HFFc6 (cell line): ENCODE measurements at places on chromosomes 2 and 18.
A peak's percentile ranks its signal among the peaks of the same experiment; 100 is the strongest.

DNA sequence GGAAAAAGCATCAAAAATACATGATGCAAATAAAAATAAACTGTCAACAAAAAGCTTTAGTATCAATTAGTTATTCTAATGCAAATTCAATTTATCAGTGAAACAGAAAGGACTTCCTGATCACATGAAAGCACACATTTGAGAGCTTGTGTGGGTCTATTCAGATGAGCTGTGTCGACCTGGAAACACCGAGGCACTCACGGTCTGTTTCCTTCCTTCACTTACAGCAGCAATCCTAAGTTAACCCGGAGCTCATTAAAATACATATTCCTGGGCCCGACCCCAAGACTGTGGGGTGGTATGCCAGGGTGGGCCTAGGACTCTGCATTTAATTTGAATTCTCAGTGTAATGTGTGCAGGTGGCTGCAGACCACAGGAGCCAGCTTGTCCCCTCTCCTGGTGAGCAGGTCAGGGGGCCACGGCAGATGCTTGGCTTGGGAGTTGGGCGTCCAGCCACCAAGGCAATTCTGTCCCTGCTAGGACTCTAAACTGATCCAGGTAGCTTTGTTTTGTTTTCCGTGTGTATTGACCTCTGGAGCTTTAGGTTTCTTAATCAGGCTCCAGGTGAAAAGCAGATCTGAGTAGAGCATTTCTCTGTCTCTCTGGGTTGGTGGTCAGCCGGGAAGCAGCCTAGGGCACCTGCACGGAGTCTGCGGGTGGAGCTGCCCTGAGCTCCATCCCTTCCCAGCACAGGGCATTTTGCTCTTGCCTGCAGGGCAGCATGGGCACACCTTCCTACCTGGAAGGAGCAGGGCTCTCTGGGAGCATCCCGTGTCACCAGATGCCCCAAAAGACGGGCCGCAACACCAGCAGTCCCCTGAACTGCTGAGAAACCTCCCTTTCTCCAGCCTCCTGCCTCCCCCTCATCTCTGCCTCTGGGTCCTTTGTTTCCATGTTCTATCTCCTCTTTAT lies 9.0 kb downstream of the MBP start:
- peaks cover 29% of the 10 kb centered on the region for H3K4me1 ChIP-seq
- H3K27ac ChIP-seq, result no peak overlapping the region
- peaks cover 2% of the 10 kb centered on the region; the same call in 1 of the 2 replicates for H3K27me3 ChIP-seq
- no peak overlapping the region for H3K4me3 ChIP-seq
- DNase-seq, result no peak

DNA sequence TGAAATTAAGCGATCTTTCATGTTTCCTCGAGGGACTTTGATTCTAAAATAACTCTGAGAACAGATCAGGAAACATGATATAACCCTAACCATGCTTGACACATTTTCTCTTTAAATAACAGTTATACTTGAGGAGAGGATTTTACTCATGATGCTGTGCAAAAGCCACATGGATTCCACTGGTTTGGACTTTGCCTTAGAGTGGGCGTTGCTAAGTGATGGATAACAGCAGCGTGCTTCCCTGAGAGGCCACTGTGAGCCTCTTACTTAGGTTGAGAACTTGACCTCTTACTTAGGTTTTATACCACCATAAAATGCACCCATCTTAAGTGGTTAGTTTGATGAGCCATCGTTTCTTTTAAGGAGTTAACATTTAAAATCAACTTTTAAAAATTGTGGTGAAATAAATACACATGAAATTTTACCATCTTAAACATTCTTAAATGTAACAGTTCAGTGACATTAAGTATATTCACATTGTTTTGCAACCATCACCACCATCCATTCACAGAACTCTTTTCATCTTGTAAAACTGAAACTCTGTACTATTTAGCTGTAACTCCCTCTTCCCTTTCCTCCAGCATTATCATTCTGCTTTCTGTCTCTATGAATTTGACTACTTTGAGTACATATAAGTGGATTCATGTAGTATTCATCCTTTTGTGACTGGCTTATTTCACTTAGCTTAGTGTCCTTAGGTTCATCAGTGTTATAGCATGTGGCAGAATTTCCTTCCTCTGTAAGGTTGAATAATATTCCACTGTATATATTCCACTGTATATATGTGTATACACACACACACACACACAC lies 22.6 kb downstream of the ANXA4 start:
- DNase-seq, result no peak
- peak overlapping the region; percentile 20 for H3K27ac ChIP-seq
- no peak overlapping the region for H3K4me3 ChIP-seq
- peaks cover 58% of the 10 kb centered on the region for H3K4me1 ChIP-seq
- no peaks in the 10 kb centered on the region for H3K27me3 ChIP-seq
- peaks cover 11% of the 10 kb centered on the region for H3K36me3 ChIP-seq

GRCh38 chr2:190267302-190267701 lies 52.3 kb downstream of the HIBCH start:
- peaks cover 21% of the 10 kb centered on the region for H3K36me3 ChIP-seq
- peaks cover 4% of the 10 kb centered on the region; the same call in 1 of the 2 replicates for H3K27me3 ChIP-seq
- peaks cover 40% of the 10 kb centered on the region for H3K4me1 ChIP-seq
- DNase-seq, result peak; percentile 77
- H3K27ac ChIP-seq, result peak overlapping the region; percentile 70

- no peak for DNase-seq
- H3K27ac ChIP-seq, result no peak overlapping the region
- H3K4me1 ChIP-seq, result peaks cover 12% of the 10 kb centered on the region
- H3K27me3 ChIP-seq, result peaks cover 2% of the 10 kb centered on the region
Observed at GRCh38 chr2:43262951-43263350, 36.5 kb upstream of the ZFP36L2 start.

DNA sequence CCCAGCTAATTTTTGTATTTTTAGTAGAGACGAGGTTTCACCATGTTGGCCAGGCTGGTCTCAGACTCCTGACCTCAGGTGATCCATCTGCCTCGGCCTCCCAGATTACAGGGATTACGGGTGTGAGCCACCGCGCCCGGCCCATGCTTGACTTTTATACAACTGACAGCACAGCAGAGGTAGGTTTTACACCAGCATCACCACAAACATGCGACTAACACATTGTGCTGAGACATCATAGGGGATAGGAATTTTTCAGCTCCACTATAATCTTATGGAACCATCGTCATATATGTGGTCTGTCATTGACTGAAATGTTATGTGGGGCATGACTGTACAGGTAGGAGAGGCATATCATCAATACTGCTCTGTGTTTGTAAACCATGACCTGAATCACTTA lies 122.1 kb downstream of the THADA start:
- H3K4me3 ChIP-seq, result no peak overlapping the region
- H3K27me3 ChIP-seq, result no peaks in the 10 kb centered on the region
- H3K4me1 ChIP-seq, result peaks cover 26% of the 10 kb centered on the region
- H3K36me3 ChIP-seq, result peaks cover 11% of the 10 kb centered on the region

DNA sequence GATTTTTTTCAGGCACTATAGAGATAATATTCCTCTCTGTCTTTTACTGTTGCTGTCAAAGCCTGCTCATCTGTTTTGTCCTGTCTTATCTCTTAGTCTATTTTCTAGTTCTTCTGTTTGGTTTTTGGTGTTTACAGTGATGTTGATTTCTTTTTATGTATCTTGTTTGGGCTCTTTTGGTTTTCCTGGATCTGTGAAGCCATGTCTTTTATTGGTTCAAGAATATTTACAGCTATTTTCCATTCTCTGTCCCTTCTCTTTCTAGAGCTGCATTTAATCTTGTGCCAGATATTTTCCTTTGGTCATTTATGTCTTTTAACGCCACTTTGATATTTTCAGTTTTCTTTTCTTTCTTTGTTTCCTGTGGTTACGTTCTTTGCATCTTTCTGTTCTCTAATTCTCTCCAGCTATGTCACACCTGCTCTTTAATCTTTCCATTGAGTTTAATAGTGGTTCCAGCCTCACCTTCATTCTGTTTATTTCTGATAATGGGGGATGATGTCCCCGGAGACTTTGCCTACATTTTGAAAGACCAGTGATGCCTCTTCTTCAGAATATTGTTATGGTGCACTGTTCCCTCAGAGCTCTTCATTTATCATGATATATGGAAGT lies 32.0 kb downstream of the SMCHD1 start:
- no peaks in the 10 kb centered on the region for H3K27me3 ChIP-seq
- H3K4me3 ChIP-seq, result no peak overlapping the region
- no peak overlapping the region for H3K27ac ChIP-seq
- H3K36me3 ChIP-seq, result peaks cover 39% of the 10 kb centered on the region
- peaks cover 4% of the 10 kb centered on the region for H3K4me1 ChIP-seq

GRCh38 chr18:26459340-26459739 lies 89.0 kb downstream of the KCTD1 start:
- no peak for DNase-seq
- peak overlapping the region; percentile 71 for H3K27ac ChIP-seq
- peak overlapping the region; percentile 37; the same call in 1 of the 2 replicates for H3K4me3 ChIP-seq
- H3K27me3 ChIP-seq, result no peaks in the 10 kb centered on the region; the same call in 1 of the 2 replicates

DNA sequence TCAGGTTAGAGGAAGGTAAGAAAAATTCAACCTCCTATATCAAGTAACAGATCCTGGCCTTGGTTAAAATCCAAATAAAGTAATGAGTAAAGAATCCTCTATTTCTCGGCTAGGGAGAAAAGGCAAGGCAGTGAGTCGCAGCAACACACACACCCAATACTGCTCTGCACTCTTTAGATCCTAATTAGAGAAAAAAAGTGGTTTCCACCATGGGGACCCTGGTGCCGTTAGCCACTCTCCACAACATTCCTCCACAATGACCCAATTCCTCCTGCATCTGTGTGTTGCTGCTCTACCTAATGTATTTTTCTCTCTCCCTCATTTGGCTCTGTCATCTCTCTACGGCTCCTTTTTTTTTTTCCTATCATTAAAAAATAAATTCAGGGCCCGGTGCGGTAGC lies 462.7 kb downstream of the METTL4 start:
- DNase-seq, result peak; percentile 53
- H3K27me3 ChIP-seq, result peaks cover 1% of the 10 kb centered on the region; the same call in 1 of the 2 replicates
- peak overlapping the region; percentile 4 for H3K27ac ChIP-seq
- no peaks in the 10 kb centered on the region for H3K36me3 ChIP-seq
- peak overlapping the region; percentile 55 for H3K4me3 ChIP-seq

GRCh38 chr2:222479859-222480258 lies 55.5 kb downstream of the SGPP2 start:
- H3K27ac ChIP-seq, result no peak overlapping the region
- DNase-seq, result no peak
- H3K4me1 ChIP-seq, result no peaks in the 10 kb centered on the region
- H3K27me3 ChIP-seq, result peaks cover 9% of the 10 kb centered on the region; the same call in 1 of the 2 replicates
- no peaks in the 10 kb centered on the region for H3K36me3 ChIP-seq
- H3K4me3 ChIP-seq, result peak overlapping the region; percentile 16; the same call in 1 of the 2 replicates

GRCh38 chr18:50014606-50015005 lies 180.3 kb downstream of the MYO5B start:
- peaks cover 47% of the 10 kb centered on the region for H3K4me1 ChIP-seq
- no peak overlapping the region for H3K27ac ChIP-seq
- no peaks in the 10 kb centered on the region for H3K36me3 ChIP-seq
- DNase-seq, result no peak
- H3K4me3 ChIP-seq, result no peak overlapping the region

GRCh38 chr2:112483042-112483473 lies 1.1 kb downstream of the TTL start:
- H3K27me3 ChIP-seq, result no peaks in the 10 kb centered on the region; the same call in 1 of the 2 replicates
- peaks cover 51% of the 10 kb centered on the region for H3K4me1 ChIP-seq
- H3K36me3 ChIP-seq, result peaks cover 17% of the 10 kb centered on the region
- peak overlapping the region; percentile 92 for H3K4me3 ChIP-seq

GRCh38 chr2:25867396-25868003 lies 10.8 kb downstream of the ASXL2 start:
- H3K36me3 ChIP-seq, result no peaks in the 10 kb centered on the region
- no peak for DNase-seq
- no peak overlapping the region for H3K4me3 ChIP-seq
- H3K27me3 ChIP-seq, result no peaks in the 10 kb centered on the region; the same call in 1 of the 2 replicates
- H3K4me1 ChIP-seq, result no peaks in the 10 kb centered on the region; the same call in 1 of the 2 replicates
- no peak overlapping the region for H3K27ac ChIP-seq

- no peaks in the 10 kb centered on the region for H3K27me3 ChIP-seq
- no peak for DNase-seq
- no peaks in the 10 kb centered on the region for H3K36me3 ChIP-seq
- H3K4me3 ChIP-seq, result peak overlapping the region; percentile 77
Observed at GRCh38 chr2:8983571-8983970, 19.9 kb downstream of the MBOAT2 start.

GRCh38 chr2:236986524-236987330 lies 99.0 kb upstream of the COPS8 start:
- H3K4me1 ChIP-seq, result no peaks in the 10 kb centered on the region
- H3K36me3 ChIP-seq, result no peaks in the 10 kb centered on the region
- H3K27ac ChIP-seq, result no peak overlapping the region
- peaks cover 12% of the 10 kb centered on the region for H3K27me3 ChIP-seq
- DNase-seq, result no peak

DNA sequence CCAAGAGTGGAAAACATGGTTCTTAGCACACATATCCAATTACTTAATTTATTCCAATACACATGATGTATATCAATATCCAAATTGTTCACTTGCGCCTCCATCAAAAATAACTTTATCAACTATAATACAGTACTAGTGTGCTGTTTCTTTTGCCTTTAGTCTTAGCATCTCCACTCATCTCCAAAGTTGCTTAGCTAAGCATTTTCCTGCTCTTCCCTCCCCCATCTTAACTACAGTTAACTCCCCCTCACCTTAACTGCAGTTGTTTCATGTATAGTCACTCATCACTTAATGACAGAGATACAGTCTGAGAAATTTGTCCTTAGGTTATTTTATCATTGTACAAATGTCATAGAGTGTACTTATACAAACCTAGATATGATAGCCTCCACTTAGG lies 705.2 kb upstream of the LINC00305 start:
- H3K27me3 ChIP-seq, result no peaks in the 10 kb centered on the region
- DNase-seq, result no peak
- no peak overlapping the region for H3K27ac ChIP-seq
- H3K36me3 ChIP-seq, result no peaks in the 10 kb centered on the region; the same call in 1 of the 2 replicates
- no peak overlapping the region for H3K4me3 ChIP-seq
- no peaks in the 10 kb centered on the region for H3K4me1 ChIP-seq

- no peaks in the 10 kb centered on the region for H3K27me3 ChIP-seq
- H3K4me1 ChIP-seq, result no peaks in the 10 kb centered on the region
- no peaks in the 10 kb centered on the region for H3K36me3 ChIP-seq
- no peak overlapping the region for H3K27ac ChIP-seq
Observed at GRCh38 chr2:212495046-212495445, 43.6 kb downstream of the ERBB4 start.
